ENCODE measurements at places on chromosomes 6 and 20. TPM values are rescaled to one million over a fixed set of nuclear protein-coding genes. Genes with fewer than 3 reads are reported as not detected.

The ZNF165 gene
- 1.3 TPM for total RNA-seq

The RAB44 gene
- not detected for total RNA-seq

The GUCA1A gene
- not detected for total RNA-seq

The ZBP1 gene
- total RNA-seq = 0.07 TPM

The PRDM13 gene
- total RNA-seq = 1.1 TPM

The C4A gene
- total RNA-seq = 0.48 TPM

The JAG1 gene
- 50.9 TPM for total RNA-seq
